ENCODE measurements at places on chromosomes 3 and 15. TPM values are rescaled to one million over a fixed set of nuclear protein-coding genes. Genes with fewer than 3 reads are reported as not detected.

- no peaks in the 10 kb centered on the region for H3K36me3 ChIP-seq
- peaks cover 20% of the 10 kb centered on the region for H3K4me1 ChIP-seq
- no peak overlapping the region for H3K4me3 ChIP-seq
- H3K27me3 ChIP-seq: no peaks in the 10 kb centered on the region
- no peak overlapping the region for H3K27ac ChIP-seq
Measured at GRCh38 chr15:51185213-51186159, 90.8 kb upstream of the TNFAIP8L3 start.

- H3K27ac ChIP-seq: no peak overlapping the region
- no peaks in the 10 kb centered on the region for H3K4me1 ChIP-seq
- H3K4me3 ChIP-seq: no peak overlapping the region
- no peak for DNase-seq
Measured at GRCh38 chr3:71490692-71491091, 92.8 kb downstream of the FOXP1 start.

- H3K27me3 ChIP-seq: no peaks in the 10 kb centered on the region
- peak; percentile 57 for DNase-seq
- H3K27ac ChIP-seq: peak overlapping the region; percentile 46
- no peak overlapping the region for H3K4me3 ChIP-seq
Measured at GRCh38 chr3:32420126-32421038, 28.7 kb downstream of the CMTM7 start.

GRCh38 chr3:189622629-189623028, 8.6 kb upstream of the TP63 start:
- H3K36me3 ChIP-seq: no peaks in the 10 kb centered on the region

GRCh38 chr3:142706321-142707127, 17.3 kb upstream of the TRPC1 start:
- H3K27ac ChIP-seq: no peak overlapping the region
- no peak for DNase-seq
- H3K36me3 ChIP-seq: no peaks in the 10 kb centered on the region
- H3K27me3 ChIP-seq: no peaks in the 10 kb centered on the region
- H3K4me3 ChIP-seq: no peak overlapping the region

GRCh38 chr15:95681836-95682544, 648.5 kb upstream of the NR2F2 start:
- H3K4me1 ChIP-seq: no peaks in the 10 kb centered on the region
- no peaks in the 10 kb centered on the region for H3K27me3 ChIP-seq
- H3K4me3 ChIP-seq: no peak overlapping the region
- no peak overlapping the region for H3K27ac ChIP-seq
- no peak for DNase-seq

- H3K4me1 ChIP-seq: peaks cover 6% of the 10 kb centered on the region
- no peaks in the 10 kb centered on the region for H3K27me3 ChIP-seq
- H3K36me3 ChIP-seq: no peaks in the 10 kb centered on the region
- no peak overlapping the region for H3K27ac ChIP-seq
Measured at GRCh38 chr3:140922634-140923033, 19.0 kb upstream of the SLC25A36 start.

DNA sequence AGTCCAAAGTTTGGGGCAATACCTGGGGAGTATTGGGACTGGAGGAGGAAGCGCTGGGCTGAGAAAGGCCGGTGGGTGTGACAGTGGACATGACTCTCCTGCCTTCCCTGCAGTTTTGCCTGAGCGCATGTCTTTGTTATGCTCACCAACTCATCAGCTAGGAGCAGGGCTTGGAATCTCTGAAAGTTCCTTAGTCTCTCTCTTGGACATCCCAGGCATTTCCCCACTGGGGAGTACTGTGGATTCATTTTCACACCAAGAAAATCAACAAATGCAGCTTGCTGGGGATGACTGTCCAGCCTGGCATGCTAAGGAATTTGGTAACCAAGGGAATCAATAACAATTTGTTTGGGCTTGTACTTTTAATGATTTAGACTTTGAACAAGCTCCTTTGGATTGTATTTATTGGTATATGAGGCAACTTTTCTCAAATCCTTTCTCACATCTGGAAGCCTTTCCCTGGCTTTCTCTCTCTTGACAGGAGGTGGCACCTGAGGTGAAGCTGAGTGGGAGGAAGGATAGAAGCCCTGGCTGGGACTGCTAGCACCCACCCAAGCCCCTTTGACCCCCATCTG, 48.5 kb upstream of the CHST2 start:
- no peaks in the 10 kb centered on the region for H3K4me1 ChIP-seq
- H3K27me3 ChIP-seq: no peaks in the 10 kb centered on the region
- H3K27ac ChIP-seq: no peak overlapping the region
- H3K4me3 ChIP-seq: no peak overlapping the region
- no peak for DNase-seq

- no peaks in the 10 kb centered on the region for H3K36me3 ChIP-seq
- H3K4me1 ChIP-seq: no peaks in the 10 kb centered on the region
- no peaks in the 10 kb centered on the region for H3K27me3 ChIP-seq
Measured at GRCh38 chr3:94978084-94978483, 915.2 kb downstream of the NSUN3 start.

GRCh38 chr3:36871379-36872126, 73.3 kb downstream of the TRANK1 start:
- no peak for DNase-seq
- no peak overlapping the region for H3K4me3 ChIP-seq
- H3K27ac ChIP-seq: no peak overlapping the region
- no peaks in the 10 kb centered on the region for H3K27me3 ChIP-seq

DNA sequence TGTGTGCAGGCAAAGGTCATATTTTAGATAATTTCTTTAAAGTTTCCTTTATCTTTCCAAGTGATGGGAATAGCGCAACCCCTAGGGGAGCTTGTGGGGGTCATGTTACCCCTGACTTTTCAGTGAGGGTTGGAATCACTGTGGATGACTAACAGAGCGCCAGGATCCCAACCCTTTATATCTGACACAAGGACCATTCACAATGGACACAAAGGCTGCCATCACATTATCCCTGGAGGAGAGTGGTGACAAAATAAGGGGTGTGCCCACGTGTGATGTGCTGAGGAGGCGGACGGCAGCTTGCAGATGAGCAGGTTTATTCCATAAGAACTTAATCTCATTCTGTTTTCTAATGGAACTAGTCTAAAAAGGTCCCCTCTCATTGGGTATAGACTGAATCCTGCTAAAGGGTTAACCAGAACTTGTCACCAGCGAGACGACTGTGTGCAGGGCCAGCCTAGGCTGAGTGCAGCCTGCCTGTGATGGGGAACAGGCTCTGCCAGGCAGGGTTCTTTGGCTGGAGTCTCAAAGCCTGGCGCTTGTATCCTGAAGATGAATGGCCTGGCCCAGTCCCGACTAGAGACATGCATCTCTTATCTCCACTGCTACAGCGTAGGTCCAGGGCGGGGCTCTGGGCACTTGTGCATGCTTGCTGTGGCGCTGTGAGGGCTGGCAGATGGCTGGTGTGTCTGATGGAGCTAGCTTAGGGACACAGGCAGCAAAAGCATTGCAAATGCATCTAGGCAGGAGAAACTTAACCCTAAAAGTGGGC, 50.2 kb downstream of the CHDH start:
- no peak overlapping the region for H3K4me3 ChIP-seq
- no peaks in the 10 kb centered on the region for H3K4me1 ChIP-seq
- no peak for DNase-seq
- no peaks in the 10 kb centered on the region for H3K36me3 ChIP-seq
- H3K27me3 ChIP-seq: no peaks in the 10 kb centered on the region
- H3K27ac ChIP-seq: no peak overlapping the region

GRCh38 chr3:108035751-108036150, 55.1 kb downstream of the CD47 start:
- no peaks in the 10 kb centered on the region for H3K27me3 ChIP-seq
- no peak for DNase-seq
- H3K36me3 ChIP-seq: no peaks in the 10 kb centered on the region
- H3K4me1 ChIP-seq: peaks cover 30% of the 10 kb centered on the region
- no peak overlapping the region for H3K27ac ChIP-seq
- H3K4me3 ChIP-seq: no peak overlapping the region

- no peaks in the 10 kb centered on the region for H3K4me1 ChIP-seq
- no peaks in the 10 kb centered on the region for H3K36me3 ChIP-seq
- no peak for DNase-seq
- H3K4me3 ChIP-seq: no peak overlapping the region
Measured at GRCh38 chr15:49185473-49185872, 15.4 kb downstream of the GALK2 start.

- no peak overlapping the region for H3K27ac ChIP-seq
- no peaks in the 10 kb centered on the region for H3K4me1 ChIP-seq
- DNase-seq: no peak
- no peak overlapping the region for H3K4me3 ChIP-seq
Measured at GRCh38 chr3:44930911-44931310, 45.1 kb downstream of the ZDHHC3 start.

DNA sequence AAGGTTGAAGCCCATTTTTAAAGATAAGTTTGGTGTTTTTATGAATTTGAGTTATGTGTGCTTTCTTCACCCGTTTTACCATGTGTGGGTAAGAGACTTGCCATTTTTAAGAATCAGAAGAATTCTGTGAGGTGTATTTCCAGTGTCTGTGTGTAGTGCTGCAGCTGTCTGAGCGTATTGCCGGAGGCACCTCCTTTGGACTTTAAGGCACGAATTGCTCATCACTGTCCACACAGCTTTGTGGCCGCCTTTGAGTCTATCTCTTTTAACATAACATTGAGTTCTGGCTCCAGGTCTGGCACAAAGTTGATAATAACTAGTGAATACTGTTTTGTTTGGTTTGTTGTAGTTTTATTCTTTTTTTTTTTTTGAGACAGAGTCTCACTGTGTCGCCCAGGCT, 25.8 kb downstream of the SCG5 start:
- H3K27me3 ChIP-seq: no peaks in the 10 kb centered on the region
- H3K36me3 ChIP-seq: no peaks in the 10 kb centered on the region
- H3K27ac ChIP-seq: no peak overlapping the region
- H3K4me1 ChIP-seq: no peaks in the 10 kb centered on the region
- no peak for DNase-seq

DNA sequence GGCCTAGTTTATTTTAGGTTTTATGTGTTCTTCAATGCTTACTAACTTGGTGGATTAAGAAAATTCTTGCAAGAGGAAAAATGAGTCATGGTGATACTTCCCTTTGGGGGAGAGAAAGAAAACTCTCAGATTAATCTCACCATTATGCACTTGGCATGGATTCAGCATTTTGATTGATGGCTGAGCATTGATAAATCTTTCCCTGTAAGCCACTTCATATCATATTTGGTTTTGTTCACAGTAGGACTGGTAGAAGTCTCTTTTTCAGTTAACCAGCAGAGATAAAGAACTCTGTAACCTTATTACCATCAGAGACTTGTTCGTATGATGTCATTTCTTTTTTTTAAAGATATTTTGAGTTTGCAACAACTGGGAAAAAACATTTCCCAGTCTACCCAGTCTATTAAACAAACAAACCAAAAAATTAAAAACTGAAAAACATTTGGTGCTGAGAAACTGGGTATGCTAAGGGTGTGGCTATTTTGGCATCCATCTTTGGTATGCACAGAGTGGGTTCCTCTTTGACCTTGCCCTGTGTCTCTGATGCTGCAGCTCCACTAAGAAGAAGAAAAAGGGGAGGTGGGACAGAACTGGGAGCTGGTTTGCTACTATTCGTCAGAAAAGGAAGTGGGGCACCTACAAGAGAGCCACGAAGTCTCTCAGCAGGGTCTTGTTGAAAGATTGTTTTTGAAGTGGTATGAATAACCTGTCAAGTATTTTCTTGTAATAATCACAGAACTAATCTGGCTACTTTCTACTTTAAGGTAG, 17.2 kb downstream of the TMOD3 start:
- no peaks in the 10 kb centered on the region for H3K36me3 ChIP-seq
- no peaks in the 10 kb centered on the region for H3K4me1 ChIP-seq
- DNase-seq: no peak
- peak overlapping the region; percentile 59 for H3K27ac ChIP-seq
- no peaks in the 10 kb centered on the region for H3K27me3 ChIP-seq
- no peak overlapping the region for H3K4me3 ChIP-seq

GRCh38 chr15:86353213-86353612, 273.5 kb downstream of the AGBL1 start:
- no peak overlapping the region for H3K27ac ChIP-seq
- H3K36me3 ChIP-seq: no peaks in the 10 kb centered on the region
- H3K4me1 ChIP-seq: no peaks in the 10 kb centered on the region
- H3K27me3 ChIP-seq: no peaks in the 10 kb centered on the region
- no peak for DNase-seq
- no peak overlapping the region for H3K4me3 ChIP-seq

DNA sequence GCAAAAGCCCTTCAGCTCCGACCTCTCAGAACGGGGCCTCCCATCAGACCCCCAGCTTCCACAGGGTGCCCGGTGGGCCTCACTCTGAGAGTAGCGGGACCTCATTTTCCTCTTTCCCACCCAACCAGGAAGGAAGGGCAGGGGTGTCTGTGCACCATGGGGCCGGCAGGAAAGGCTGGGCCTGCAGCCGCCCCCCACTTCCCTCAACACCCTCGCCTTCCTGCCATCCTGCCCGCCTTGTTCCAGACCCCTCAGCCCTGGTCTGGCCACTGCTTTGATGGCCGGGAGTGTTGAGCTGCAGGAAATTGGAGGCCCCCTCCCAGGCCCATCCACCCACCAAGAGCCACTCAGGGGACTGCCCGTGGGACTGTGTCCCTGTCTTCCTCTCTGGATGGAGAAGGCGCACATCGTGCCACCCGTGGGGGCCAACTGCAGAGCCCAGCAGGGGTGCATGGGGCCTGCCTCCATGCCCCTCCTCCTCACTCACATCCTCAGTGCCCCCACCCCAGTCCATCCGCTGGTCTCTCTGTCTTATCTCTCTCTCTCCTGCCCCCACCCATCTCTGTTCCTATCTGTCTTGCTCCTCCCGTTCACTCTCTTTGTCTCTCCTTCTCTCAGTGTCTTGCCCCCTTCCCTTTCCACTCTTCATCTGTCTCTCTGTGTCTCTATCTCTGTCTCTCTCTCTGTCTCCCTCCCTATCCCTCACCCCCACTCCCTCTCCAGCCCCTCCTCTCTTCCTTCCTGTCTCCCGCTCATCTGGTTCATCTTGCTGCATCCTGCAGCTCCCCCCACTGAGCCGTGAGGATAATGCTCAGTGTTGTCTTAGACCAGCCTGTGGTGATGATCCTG, 1.8 kb upstream of the PLXND1 start:
- peaks cover 86% of the 10 kb centered on the region for H3K4me1 ChIP-seq
- H3K36me3 ChIP-seq: no peaks in the 10 kb centered on the region
- H3K4me3 ChIP-seq: no peak overlapping the region
- peak overlapping the region; percentile 95 for H3K27ac ChIP-seq
- H3K27me3 ChIP-seq: no peaks in the 10 kb centered on the region

DNA sequence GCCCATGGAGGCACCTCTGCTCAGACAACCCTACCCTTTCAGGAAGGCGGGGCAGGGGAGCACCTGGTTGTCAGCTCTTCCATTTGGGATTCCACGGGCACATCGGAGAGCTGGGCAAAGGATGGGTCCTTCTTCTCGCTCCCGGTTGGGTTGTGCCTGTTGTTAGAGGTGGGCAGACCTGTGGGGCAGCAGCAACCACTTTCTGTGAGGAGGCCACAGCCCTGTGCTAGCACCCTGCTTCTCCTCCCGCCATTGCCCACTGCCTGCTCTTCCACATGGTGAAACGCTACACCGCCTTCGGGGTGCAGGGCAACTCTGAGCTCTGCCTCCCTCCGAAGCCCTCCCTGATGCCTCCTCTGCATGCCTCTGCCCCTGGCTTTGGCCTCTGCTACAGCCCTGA, 7.0 kb upstream of the HHATL start:
- no peaks in the 10 kb centered on the region for H3K4me1 ChIP-seq
- H3K36me3 ChIP-seq: no peaks in the 10 kb centered on the region
- no peaks in the 10 kb centered on the region for H3K27me3 ChIP-seq

Gene ADGRG7
- total RNA-seq: not detected

Gene TJP1
- total RNA-seq: 86.9 TPM

Gene PLA2G4E
- total RNA-seq: not detected

Gene RHCG
- 0.37 TPM for total RNA-seq

Gene C3orf38
- total RNA-seq: 12.0 TPM
